Neural crest cell (in vitro differentiated cells): ENCODE measurements at places on chromosomes 1 and 21. TPM values are rescaled to one million over a fixed set of nuclear protein-coding genes. Genes with fewer than 3 reads are reported as not detected.

The DNASE2B gene
- total RNA-seq: not detected in 2 replicates

- peaks cover 5% of the 10 kb centered on the region for H3K4me1 ChIP-seq
- no peaks in the 10 kb centered on the region for H3K36me3 ChIP-seq
- no peak overlapping the region for H3K27ac ChIP-seq
- DNase-seq: no peak
These were observed 35.0 kb upstream of the VWA5B1 start for GRCh38 chr1:20255666-20256065.

DNA sequence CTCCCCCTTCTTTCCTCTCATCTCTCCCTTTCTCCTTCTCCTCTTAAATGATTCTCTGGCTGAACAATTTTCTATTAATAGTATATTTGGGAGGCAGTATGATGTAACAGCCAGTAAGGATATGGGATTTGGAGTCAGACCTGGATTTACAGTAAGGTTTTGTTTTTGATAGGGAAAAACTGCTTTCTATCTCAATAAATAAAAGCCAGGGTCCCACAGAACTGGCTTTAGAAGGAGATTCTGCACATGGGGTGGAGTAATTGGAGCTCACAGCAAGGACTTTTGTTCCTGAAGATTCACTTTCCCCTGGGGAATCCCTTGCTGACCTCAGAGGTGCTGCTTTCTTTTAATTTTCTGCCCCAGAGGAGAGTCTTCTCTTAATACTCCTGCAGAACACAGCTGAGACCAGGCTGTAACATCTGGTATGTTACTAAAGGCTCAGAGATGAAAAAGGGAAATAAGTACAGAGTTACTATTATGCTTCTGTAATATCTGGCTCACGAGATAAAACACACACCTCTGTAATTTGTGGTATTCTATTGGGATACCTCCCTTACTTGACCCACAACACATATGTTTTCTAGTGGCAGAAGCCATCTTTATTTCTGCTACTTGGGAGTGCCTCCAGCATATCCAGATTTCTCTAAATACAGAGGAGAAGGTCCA, 13.4 kb downstream of the EPB41 start:
- H3K4me3 ChIP-seq: no peak overlapping the region
- peaks cover 30% of the 10 kb centered on the region for H3K4me1 ChIP-seq
- H3K27ac ChIP-seq: no peak overlapping the region
- no peak for DNase-seq
- H3K27me3 ChIP-seq: no peaks in the 10 kb centered on the region

DNA sequence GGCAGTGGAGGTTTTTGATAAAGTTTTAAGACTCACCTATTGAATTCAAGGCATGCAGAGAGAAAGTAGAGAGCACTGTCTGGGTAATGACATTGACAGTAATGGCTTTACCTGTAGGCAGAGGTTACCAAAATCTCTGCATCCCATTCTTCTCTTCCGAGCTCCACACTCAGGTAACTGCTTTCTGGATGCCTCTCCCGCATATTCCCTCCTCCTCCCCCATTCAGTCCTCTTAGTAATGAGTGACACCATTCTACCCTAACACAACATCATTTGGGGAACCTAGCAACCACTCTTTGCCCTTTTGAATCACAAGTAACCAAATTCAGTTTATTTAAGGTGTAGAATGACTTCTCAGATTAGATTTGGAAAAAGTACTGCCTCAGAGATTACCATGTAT, 56.5 kb downstream of the DYRK1A start:
- H3K36me3 ChIP-seq: peaks cover 18% of the 10 kb centered on the region
- peaks cover 53% of the 10 kb centered on the region for H3K4me1 ChIP-seq
- H3K4me3 ChIP-seq: no peak overlapping the region
- no peaks in the 10 kb centered on the region for H3K27me3 ChIP-seq
- DNase-seq: no peak

- no peak for DNase-seq
- no peaks in the 10 kb centered on the region for H3K27me3 ChIP-seq
- H3K36me3 ChIP-seq: no peaks in the 10 kb centered on the region
- no peak overlapping the region for H3K27ac ChIP-seq
- peaks cover 5% of the 10 kb centered on the region for H3K4me1 ChIP-seq
These were observed 50.7 kb downstream of the JAK1 start for GRCh38 chr1:64915381-64916274.

GRCh38 chr1:225857256-225857655, 24.9 kb downstream of the TMEM63A start:
- no peak overlapping the region for H3K4me3 ChIP-seq
- H3K27ac ChIP-seq: no peak overlapping the region
- H3K4me1 ChIP-seq: no peaks in the 10 kb centered on the region
